K562 (cell line): ENCODE measurements at places on chromosomes 1 and 21.

DNA sequence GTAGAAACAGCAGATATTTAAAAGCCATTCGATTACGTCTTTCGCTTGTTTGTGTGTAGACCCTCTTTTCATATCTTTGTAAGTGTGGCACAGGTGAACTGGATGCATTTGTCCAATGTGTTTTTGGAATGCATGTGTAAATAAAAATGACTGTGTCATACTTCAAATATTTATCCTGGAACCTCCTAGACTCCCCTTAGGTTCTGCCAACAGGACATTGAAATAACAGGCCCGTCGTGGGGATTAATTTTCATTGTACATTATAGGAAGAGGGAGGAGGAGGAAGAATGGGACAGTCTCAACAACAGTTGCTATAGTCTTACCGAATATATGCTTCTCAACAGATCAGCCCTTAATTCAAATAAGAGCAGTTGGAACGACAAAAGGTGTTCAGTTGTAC, 95.8 kb downstream of the PRKAB2 start:
- no peak for DNase-seq

DNA sequence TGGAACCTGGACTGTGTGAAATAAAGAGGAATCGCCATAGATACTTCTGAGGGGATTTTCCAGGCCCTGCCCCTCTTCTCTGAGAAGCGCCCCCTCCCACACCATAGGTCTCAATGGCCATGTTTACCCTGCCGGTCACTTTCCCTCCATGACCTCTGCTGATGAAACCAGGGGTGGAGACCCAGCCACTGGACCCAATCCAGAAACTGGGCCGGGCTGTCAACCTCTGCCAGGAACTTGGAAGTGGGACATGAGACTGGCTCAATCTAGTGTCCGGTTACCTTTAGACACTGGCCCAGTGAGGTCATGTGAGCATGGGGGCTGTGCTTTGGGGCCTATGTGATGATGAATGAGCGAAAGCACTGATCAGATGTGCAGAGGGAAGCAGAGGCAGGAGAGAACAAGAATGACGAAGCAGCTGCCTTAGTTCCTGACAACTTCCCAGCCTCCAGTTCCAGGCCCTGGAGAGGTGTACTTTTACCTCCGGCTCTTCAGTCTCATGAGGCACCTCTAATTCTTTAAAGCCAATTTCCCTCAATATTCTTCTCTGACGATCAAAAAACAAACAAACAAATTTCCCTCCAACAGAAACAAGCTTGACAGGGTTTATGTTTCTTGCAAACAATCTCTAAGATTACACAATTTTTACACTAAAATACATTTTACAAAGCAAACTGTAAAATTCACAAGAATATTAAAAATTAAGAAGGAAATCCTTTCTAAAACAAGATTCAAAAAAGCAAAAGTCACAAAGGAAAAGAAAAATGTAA, 4.9 kb downstream of the ASAP3 start:
- DNase-seq = peak; percentile 93

- DNase-seq = no peak
Observed at GRCh38 chr1:87197156-87197555, 131.5 kb upstream of the LMO4 start.

- DNase-seq = no peak
Observed at GRCh38 chr1:3460672-3461131, 6.2 kb downstream of the ARHGEF16 start.
